H7 (cell line): ENCODE measurements at places on chromosomes 3 and 15.

DNA sequence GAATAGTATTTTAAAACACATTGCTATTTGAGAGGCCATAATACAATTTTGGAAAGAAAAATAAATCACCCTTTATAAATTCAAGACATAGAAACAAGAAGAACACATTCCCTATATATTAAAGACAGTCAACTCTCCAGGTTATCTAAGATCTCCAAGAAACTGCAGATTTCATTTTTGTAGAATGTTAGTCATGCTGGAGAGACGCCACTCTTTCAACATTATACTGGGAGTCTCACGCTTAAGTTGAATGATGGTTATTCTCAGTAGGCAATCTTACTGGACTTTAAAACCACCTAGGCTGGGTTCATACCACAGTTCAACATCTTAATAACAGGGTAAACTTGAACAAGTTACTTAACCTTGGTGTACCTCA, 3.6 kb upstream of the CHRM5 start:
- DNase-seq, result no peak

- no peak for DNase-seq
These were observed 116.1 kb downstream of the RAB11A start for GRCh38 chr15:65985387-65985786.

DNA sequence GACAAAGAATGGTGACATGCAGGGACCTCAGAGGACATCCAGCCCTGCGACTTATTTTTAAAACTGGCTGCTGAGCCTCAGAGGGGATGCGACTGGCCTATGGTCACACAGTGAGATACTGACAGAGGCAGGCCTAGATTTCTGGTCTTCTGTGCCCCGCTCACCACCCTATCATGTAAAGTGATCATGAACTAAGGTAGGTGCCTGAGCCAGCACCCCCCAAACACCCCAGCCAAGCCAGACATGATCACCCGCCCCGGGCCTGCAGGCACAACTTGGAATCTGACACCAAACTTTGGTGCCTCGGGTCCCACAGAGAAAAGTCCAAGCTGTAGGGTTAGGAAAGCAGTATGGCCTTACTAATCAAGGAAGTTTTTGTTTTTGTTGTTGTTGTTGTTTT, 33.9 kb upstream of the HHATL start:
- DNase-seq, result no peak

DNA sequence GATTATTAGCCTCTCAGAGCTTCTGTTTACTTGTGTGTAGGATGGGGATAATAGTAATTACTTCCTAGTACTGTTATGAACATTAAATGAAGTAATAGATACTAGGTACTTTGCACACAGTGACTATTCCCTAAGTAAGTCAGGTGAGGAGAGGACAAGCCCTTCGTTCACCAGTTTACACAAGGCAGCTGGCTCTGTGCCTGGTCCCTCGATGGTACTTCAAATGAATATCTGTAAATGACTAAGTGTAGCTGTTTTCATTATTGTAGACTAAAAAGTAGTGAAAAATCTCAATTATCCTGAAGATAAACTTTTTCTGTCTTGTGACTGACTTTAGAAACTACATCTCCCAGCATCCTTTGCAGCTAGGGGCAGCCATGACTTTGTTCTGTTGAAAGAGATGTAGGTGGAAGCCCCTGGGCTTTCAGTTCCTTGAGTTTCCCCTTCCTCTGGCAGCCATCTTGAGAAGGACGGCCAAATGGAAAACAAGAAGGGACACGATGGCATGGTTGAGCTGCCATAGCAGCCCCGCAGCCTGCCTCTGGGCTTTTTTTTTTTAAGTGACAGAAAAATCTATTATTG, 11.7 kb upstream of the WNT7A start:
- peak; percentile 71 for DNase-seq

DNA sequence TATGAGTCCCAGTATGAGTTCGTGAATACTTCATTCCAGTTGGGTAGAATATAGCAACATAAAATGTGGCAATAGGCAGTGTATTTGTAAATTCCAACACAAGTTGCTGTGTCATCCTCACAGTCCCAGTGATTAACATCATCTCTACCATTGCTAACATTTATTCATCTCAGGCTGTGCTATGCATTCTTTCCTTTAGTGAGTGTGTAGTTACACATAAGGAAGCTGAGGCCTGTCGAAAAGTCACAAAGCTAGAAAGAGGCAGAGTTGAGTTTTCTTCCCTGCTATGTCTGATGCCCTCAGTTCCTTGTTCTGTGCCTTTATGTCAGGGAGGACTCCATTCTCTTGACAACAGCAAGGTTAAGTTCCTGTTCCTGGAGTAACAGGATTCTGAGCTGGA, 96.4 kb downstream of the FNDC3B start:
- DNase-seq, result no peak

GRCh38 chr3:156760333-156760732, 65.8 kb upstream of the LEKR1 start:
- no peak for DNase-seq

GRCh38 chr15:101124731-101125451, 127.0 kb downstream of the CHSY1 start:
- no peak for DNase-seq

- no peak for DNase-seq
These were observed 57.4 kb upstream of the POLR2M start for GRCh38 chr15:57649138-57649537.

- no peak for DNase-seq
These were observed 31.3 kb downstream of the ALCAM start for GRCh38 chr3:105397974-105398373.

DNA sequence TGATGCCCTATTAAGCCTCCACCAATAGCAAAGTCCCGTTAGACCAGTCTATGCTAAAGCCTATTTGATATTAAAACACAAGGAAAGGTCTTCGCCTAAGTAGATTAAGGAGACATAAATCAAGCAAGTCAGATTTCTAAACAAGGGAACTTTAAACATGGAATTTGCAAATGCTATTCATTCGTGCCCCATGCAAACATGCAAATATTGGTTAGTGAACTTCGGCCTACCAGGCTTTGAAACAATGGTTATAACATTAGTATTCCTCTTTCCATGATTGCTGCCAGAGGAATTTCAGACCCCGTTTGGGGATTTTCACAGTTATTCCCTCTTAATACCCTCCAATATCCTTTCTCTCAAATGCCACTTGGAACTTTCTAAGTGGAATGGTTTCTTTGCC, 36.9 kb upstream of the ZNF280D start:
- no peak for DNase-seq

GRCh38 chr3:50484722-50485121, 18.7 kb downstream of the CACNA2D2 start:
- no peak for DNase-seq

GRCh38 chr3:190432216-190432615, 17.5 kb downstream of the TMEM207 start:
- no peak for DNase-seq

- no peak for DNase-seq
These were observed 333.1 kb downstream of the RORA start for GRCh38 chr15:60895986-60896385.

DNA sequence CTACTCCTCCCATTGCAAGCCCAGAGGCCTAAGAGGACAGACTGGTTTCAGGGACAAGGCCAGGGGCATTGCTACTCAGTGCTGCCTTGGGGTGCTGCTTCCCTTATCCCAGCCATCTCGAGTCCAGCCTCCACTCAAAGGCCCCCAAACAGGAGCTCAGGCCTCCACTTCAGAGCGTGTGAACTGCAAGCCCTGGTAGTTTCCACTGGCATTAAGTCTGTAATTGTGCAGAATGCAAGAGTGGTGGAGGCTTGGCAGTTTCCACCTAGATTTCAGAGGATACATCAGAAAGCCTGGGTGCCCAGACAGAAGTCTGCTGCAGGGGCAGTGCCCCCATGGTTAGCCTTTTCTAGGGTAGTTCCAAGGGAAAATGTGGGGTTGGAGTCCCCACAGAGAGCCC, 192.8 kb upstream of the ST8SIA2 start:
- DNase-seq, result no peak

GRCh38 chr15:66070220-66070934, 183.2 kb downstream of the MEGF11 start:
- DNase-seq, result no peak

GRCh38 chr3:149042789-149043386, 43.4 kb downstream of the HLTF start:
- no peak for DNase-seq

- peak; percentile 31 for DNase-seq
These were observed 38.1 kb downstream of the ST3GAL6 start for GRCh38 chr3:98801043-98801747.

GRCh38 chr3:170277833-170278580, 55.8 kb downstream of the PRKCI start:
- no peak for DNase-seq

DNA sequence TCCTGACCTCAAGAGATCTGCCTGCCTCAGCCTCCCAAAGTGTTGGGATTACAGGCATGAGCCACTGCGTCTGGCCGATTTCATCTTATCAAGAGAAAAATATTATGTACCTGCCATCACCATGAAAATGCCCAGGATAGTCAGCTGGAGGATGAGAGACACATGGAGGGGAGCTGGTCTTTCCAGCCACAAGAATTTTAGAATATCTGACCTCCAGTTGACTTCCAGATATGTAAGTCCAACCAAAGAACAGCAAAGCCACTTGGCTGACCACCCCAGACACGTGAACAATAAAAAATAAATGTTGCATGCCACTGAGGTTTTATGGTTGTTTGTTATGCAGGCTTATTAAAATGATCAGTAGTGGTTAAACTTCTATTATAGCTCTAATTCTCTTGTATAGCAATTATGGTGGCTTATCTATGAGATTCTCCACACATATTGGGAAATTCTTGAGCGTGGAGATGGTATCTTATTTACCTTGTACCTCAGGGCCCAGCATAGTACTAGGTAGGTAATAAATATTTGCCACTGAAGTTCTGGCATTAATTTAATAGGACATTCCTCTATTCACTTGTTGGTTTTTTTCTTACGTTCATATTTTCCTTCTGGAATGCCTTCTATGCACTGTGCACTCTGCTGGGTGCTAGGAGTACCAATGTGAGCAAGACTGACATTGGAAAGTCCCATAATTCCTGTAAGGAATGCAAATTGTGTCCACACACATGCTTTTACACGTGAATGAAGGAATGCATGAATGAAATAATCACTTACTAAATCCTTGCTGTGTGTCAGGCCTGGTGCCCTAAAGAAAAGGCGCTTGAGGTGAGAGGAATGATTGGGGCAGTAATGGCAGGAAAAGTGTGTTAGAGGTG, 77.6 kb downstream of the EDEM1 start:
- DNase-seq, result no peak

- peak; percentile 69 for DNase-seq
These were observed 39.7 kb upstream of the SPSB4 start for GRCh38 chr3:141011232-141011996.

DNA sequence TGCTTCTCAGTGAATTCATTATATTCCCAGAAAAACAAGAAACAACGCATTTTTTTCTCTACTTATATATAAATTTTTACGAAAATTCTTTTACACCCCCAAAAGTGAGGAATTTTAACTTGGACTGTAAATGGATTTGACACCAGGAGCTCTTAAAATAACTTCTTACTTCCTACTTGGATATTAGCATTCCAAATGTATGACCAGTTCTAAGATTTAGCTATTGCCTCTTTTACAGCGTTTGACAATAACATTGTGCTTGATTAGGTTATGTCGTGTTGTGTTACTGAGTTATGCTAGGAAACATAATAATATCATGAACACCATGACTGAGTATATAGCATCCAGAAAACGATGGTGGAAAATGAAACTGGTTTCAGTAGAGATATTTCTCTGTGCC, 177.0 kb downstream of the CNTN6 start:
- DNase-seq, result no peak
